ENCODE measurements at places on chromosomes 2 and 18.

GRCh38 chr2:131125195-131125757, 20.1 kb downstream of the PLEKHB2 start:
- no peak for DNase-seq

DNA sequence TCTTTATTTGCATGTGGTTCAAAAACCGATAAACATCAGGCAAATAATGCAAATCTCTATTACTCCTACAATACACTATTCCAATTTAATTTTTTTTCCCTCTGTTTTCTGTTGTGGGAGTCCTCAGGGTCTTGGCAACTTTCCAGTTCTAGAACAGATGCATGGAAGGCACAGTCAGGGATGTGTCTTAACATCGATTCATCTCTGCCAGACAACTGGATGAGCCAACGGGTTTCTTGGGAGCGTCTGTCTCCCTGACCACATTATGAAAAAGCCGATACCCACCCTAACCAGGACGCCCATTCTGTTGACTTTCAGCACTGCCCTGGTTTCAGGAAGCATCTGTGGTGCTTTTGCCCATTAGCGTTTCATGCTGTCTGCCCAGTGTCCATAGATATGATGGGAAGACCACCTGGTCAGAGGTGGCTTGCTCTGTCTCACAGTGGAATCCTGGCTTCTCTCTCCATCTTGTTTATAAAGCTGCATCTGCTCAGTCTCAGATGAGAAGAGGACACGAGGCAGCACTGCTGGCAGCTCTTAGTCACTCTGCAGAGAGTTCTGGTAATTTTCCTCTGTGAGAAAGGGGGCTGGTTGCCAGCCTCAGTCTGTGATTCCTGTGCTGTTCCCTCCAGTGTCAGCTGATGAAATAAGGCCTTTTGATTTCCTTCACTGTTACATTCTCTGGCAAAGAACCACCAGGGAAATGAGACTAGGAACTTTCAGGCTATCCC, 57.9 kb upstream of the KCNE4 start:
- no peak for DNase-seq

- no peak for DNase-seq
These were observed 261.8 kb upstream of the RAB6C start for GRCh38 chr2:129717560-129718130.

DNA sequence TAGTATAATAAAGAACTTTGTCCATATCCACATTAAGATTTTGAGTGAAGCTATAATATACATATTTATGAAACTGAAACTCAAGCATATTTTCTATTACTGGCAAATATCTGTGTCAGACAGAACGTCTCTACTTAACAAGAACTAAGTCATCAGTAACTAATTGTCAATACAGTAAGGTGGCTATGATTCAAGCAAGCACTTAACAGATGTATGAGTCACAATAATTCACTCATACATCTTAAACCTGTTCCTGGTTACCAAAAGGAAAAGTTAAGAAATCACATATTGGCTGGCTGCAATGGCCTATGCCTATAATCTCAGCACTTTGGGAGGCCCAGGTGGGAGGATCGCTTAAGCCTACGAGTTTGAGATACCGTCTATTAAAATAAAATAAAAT, 96.0 kb downstream of the SOS1 start:
- DNase-seq: no peak
